Activated CD4-positive, alpha-beta T cell treated with anti-CD3 and anti-CD28 coated beads for 24 hours (primary cell): ENCODE measurements at places on chromosomes 7 and 10.

DNA sequence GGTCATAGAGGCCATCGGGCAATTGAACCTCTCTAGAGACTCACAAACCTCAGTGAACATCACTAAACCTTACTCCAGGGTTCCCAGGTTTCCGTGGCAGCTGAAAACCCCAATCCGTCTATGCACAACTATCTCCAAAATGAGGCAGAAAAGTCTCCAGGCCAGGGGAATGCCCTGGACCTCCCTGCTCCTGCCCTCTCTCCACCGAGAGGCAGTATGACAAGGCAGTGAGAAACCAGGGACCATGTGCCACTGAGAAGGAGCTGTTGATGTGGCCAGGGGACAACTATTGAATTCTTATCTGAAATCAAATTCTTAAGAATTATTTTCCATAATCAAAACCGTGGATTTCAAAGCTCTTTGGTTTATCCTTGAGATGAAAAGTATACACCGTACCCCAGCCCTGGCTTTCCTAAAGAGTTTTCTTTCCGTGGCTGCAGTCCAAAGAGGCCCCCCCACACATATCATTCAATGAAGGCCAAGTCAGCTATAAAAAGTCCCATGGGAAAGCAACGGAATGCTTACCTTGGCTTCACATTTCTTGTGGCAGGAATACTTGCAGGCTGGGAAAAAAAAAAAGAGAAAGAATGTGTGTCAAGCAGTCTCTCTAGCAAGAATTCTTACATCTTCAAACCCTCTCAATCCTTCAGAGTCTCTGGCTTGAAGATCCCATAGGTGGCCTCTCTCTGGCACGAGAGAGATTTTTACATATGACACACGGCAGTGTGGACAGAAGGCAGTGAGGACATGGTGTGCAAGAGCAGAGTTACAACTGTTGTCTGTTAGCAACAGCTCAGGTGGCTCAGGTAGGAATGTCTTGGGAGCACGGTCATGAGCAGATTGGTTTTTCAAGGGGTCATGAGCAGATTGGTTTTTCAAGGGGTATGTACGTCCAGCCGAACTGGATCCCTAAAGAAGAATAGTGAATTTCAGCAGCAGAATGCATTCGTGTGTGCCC, 75.2 kb downstream of the TNS3 start:
- no peak for DNase-seq

DNA sequence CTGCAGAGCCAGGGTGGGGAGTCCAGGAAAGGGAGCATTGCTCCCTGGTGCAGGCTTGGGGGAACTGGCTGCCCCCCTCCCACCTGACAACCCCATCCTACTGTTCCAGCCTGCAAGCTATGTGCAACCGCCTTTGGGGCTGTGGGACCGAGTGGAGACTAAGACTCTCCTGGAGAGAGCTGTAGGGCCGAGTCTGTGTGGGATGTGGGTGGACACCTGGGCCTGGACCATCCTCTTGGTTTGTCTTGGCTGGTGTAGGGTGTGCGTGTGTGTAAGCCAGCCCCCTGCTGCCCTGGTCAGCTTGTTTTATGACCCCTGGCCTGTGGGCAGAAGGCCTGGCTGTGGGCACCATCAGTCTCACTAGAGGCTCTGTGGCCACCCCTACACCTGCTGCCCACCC, 1.6 kb upstream of the RAMP3 start:
- DNase-seq: no peak

DNA sequence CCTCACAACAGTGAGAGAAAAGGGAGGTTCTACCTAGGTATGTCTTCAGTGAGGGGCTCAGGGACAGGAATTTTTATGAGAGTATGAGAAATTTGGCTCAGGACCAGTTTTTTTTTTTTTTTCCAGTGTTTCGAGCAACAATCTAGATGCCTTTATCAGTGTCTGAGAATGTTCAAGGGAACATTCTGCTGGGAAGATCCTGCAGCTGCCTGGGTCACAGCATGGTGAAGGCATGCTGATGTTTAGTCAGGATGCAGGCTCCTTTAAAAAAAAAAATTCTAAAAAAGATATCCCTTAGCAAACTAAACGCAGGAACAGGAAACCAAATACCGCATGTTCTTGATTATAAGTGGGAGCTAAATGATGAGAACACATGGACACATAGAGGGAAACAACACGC, 31.0 kb downstream of the SBDS start:
- no peak for DNase-seq

DNA sequence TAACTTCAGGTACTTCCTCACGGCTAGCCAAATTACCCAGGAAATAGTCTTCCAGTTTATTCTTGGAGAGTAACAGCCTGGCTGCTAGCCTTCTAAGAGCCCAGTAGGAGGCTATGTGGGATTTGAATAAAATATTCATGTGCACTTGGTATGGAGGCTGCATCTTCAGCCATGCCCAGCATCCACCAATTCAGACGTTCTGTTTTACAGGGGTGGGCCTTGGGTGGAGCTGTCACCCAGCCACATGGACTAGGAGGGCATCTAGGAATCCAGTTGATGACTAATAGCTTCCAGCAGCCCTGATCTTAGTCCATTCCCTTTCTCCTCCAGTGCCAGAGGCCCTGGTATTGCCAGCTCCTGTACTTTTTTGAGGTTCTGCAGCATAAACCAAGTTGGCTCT, 66.3 kb upstream of the ZRANB1 start:
- DNase-seq: no peak

GRCh38 chr7:22146961-22147512, 201.3 kb upstream of the CDCA7L start:
- no peak for DNase-seq

DNA sequence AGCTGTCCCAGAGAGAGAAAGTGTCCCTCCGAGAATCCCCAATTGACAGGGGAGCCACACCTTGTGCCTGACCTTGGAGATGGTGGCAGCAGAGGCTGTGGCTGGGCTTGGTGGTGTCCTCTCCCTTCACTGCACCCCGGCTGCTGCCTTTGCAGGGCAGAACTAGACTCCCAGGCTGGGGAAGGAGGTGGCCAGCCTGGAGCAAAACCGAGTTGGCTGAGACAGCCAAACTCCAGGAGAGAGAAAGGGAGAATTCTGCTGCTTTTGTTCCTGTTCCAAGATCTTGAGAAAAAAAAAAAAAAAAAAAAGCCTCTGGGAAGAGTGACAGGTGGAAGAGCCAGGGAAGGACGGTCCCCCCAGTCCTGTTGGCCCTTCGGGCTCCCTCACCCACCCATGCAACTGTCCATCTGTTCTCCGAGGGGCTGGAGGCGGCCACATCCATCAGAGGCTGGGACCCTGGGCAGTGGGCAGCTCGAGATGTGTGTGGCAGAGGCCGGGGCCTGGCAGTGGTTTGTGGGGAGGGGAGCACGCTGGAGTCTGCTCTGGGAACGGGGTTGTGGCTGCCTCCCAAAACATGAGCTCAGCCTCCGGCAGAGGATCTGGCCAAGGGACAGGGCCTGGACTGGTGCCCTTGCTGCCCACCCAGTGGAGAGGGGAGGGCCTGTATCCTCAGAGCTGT, 35.5 kb downstream of the CLIP2 start:
- DNase-seq: no peak
